ENCODE measurements at places on chromosomes 3 and 15. TPM values are rescaled to one million over a fixed set of nuclear protein-coding genes. Genes with fewer than 3 reads are reported as not detected.

Gene DUOX2
- not detected for polyA plus RNA-seq

Gene TMCO5A
- polyA plus RNA-seq: not detected

Gene PRTG
- 3.8 TPM for polyA plus RNA-seq

Gene ZNF774
- polyA plus RNA-seq: 6.8 TPM

Gene KNG1
- not detected for polyA plus RNA-seq

Gene CISH
- polyA plus RNA-seq: not detected

Gene PPP1R14D
- polyA plus RNA-seq: not detected

Gene SEMA6D
- 108 TPM for polyA plus RNA-seq

Gene CTXN2
- 0.69 TPM for polyA plus RNA-seq
